ENCODE measurements at places on chromosomes 2 and 18. TPM values are rescaled to one million over a fixed set of nuclear protein-coding genes. Genes with fewer than 3 reads are reported as not detected.

GRCh38 chr2:36270758-36271157 is 84.8 kb upstream of the CRIM1 start:
- no peak for DNase-seq
- no peaks in the 10 kb centered on the region for H3K4me1 ChIP-seq
- no peaks in the 10 kb centered on the region for H3K36me3 ChIP-seq
- H3K27me3 ChIP-seq, result no peaks in the 10 kb centered on the region

DNA sequence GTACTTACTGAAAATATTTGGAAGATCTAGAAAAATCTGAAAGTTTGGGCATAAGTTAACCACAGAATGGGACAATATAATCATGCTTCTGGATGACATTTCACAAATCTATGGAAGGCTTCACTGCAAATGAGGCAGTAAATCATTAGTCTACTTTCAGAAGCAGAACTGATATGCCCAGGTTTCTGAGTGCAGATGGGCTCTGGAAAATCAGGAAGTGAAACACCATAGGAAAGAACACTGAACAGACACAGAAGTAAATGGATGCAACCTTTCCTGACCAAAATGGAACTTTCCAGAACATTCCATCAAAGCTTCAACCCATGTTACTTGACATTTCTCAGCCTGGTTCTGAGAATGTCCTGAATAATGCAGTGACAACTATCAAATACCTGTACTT is 55.1 kb downstream of the KCNG3 start:
- no peaks in the 10 kb centered on the region for H3K27me3 ChIP-seq
- H3K4me1 ChIP-seq, result no peaks in the 10 kb centered on the region
- H3K27ac ChIP-seq, result no peak overlapping the region
- H3K4me3 ChIP-seq, result no peak overlapping the region
- DNase-seq, result no peak

- H3K36me3 ChIP-seq, result no peaks in the 10 kb centered on the region
- H3K4me3 ChIP-seq, result no peak overlapping the region
- H3K27ac ChIP-seq, result no peak overlapping the region
Measured at GRCh38 chr2:171553236-171553635, 31.0 kb downstream of the CYBRD1 start.

GRCh38 chr18:55763805-55764204 is 175.8 kb upstream of the TCF4 start:
- no peaks in the 10 kb centered on the region for H3K36me3 ChIP-seq
- H3K4me1 ChIP-seq, result no peaks in the 10 kb centered on the region
- H3K27me3 ChIP-seq, result no peaks in the 10 kb centered on the region
- peak; percentile 42 for DNase-seq

The IL1RN gene
- 2.1 TPM for total RNA-seq

- peak; percentile 92 for DNase-seq
- H3K27ac ChIP-seq, result no peak overlapping the region
- no peaks in the 10 kb centered on the region for H3K27me3 ChIP-seq
- H3K36me3 ChIP-seq, result no peaks in the 10 kb centered on the region
- H3K4me1 ChIP-seq, result peaks cover 8% of the 10 kb centered on the region
- H3K4me3 ChIP-seq, result no peak overlapping the region
Measured at GRCh38 chr2:226802573-226802972, 3.0 kb upstream of the IRS1 start.

- H3K27me3 ChIP-seq, result no peaks in the 10 kb centered on the region
- H3K4me3 ChIP-seq, result no peak overlapping the region
- no peaks in the 10 kb centered on the region for H3K36me3 ChIP-seq
- no peak for DNase-seq
- H3K4me1 ChIP-seq, result no peaks in the 10 kb centered on the region
Measured at GRCh38 chr2:225328192-225328591, 71.3 kb upstream of the NYAP2 start.

The CFC1 gene
- total RNA-seq, result not detected

DNA sequence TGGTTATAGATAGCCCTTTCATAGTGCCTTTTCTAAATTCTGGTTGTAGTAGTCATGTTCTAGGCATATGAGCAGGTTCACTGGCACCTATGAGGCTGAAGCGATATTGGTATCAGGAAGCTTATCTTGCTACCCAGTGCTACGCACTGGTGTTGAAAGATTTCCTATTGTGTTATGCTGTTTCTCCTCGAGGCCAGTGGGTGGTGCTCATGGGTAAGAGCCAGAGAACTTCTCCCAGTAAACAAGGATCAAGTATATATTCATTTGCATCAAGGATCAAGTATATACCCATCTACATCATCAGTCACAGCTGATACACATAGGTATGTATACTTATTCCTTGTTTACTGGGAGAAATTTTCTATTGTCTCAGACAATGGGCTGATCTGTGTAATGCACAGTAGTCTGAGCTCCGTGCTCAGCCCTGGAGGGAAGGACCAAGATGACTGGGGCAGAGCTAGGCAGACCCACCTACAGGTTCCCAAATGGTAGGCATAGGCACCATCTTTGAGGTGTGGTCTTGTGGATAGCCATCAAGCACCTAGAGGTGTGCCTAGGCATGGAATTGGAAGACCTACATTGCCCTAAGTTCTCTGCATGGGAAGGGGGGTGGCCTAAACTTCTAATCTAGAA is 101.2 kb upstream of the GALNT13 start:
- H3K36me3 ChIP-seq, result no peaks in the 10 kb centered on the region
- H3K4me1 ChIP-seq, result no peaks in the 10 kb centered on the region
- no peaks in the 10 kb centered on the region for H3K27me3 ChIP-seq
- no peak overlapping the region for H3K27ac ChIP-seq
- no peak for DNase-seq

The KHK gene
- total RNA-seq, result 18.7 TPM
